Right forelimb (tissue), 1 donor: ENCODE measurements at places on chromosomes 12 and 14.
A peak's percentile ranks its signal among the peaks of the same experiment; 100 is the strongest.

GRCh38 chr14:23360496-23360895, 4.5 kb downstream of the EFS start:
- DNase-seq = peak; percentile 34

DNA sequence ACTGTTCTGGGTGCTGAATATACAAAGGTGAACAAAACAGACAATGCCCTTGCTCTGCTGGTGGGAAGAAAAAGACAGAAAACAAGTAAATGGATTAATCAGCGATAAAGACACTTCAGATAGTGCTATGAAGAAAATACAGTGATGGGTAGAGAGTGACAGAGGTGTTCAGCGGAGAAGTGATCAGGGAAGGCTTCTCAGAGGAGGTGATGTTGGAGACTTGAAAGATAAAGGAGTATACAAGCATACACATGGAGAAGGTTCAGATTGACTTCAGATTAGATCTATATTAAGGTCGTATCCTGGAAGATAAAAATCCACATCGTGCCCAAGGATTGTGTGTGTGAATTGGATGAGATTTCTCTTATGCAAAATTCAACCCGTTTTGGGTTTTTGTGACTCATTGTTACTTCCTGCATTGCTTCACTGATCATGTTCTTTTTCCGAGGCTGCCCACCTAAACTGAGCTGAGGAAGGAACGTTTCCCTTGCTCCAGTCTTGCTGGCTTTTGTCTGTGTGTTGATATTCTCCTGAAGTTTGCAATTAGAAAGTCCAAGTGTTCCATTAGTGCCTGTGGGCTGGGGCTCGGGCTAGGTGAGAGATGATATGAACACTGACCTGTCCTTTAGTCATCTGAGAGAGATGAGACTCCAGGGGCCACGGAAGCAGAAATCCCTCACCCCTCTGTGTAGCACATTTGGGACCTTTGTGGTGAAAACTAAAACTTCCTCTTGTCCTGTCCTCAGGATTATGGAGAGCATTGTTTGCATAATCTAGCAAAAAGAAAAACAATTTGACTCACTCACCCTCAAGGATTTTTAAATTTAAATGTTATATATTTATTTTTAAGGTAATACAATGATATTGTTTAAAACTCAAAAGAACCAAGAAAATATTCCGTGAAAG, 27.6 kb downstream of the PLXNC1 start:
- DNase-seq = no peak

DNA sequence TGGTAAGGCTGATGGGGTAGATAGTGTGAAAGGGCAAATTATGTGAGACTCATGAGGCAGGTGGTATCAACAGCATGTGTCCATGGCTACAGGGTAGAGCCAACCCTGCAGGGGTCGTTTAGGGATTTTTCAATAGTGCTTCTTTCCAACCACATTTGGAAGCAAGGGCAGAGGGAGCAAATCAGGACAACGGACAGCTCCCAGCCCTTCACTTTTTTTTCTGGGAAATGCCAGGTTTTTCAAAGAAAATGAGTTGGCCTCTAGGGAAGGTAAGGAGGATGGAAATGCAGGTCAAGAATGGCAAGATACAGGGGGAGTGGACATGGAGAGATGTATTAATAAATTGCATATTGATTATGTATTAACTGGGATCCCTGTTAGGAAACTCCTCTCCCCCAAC, 4.9 kb upstream of the CMA1 start:
- DNase-seq = no peak

DNA sequence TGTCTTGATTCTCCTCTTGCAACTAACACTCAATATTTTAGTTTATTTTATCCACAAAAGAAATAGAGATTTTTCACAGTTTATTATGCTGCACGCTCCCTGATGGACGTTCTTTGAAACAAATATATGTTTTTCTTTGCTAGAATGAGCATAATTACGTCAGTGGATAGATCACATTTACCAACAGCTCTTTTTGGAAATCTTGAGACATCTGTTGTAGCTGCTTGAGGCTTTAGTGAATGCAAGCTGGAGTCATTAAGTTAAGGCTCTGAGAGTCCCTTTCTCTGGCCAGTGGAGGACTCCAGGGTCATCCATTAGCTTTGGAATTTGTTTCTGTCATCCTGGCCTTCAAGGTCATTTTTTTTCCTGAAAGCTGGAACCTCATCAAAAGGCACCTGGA, 405.6 kb upstream of the TMEM132C start:
- no peak for DNase-seq

DNA sequence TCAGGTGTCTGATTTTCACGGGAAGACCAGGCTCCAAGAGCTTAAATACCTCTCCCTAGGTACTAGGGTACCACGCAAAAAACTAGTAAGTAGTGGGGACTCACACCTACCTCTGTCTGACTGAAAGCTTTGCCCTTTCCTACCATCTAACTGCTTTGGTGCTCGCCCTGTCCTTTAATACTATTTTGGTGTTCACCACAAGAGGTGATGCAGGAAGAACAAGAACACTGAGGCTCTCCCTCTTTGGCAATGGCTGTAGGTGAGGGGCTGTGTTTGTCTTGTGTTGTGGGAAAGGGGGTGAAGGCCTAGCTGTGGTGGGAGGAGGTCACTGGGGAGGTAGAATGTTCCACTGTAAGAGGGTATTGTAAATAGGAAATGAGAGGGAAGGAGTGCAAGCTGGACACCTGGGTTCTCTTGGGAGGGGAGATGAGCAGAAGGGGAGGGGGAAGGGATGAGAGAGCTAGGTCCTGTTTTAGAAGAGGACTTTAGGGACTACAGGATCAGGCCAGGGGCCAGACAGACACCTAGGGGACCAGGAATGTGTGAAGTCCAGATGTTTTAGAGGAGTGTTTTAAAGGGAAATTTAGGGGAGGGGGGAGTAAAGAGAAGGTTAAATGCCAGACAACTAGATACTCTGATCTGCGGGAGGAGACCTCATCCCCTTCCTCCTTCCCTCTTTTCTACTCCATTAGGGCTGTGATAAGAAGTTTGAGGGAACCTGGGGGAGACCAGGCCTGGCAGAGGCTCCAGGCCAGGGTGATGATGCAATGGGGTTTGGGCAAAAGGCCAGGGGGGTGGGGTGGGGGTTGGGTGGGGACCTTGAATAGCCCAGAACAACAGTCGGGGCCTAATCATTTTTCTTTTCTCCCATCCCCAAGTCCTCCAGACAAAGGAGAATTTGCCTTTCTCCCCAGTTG, 2.1 kb downstream of the ITGA5 start:
- no peak for DNase-seq

GRCh38 chr14:60211153-60211552, 37.9 kb upstream of the PPM1A start:
- DNase-seq = no peak

DNA sequence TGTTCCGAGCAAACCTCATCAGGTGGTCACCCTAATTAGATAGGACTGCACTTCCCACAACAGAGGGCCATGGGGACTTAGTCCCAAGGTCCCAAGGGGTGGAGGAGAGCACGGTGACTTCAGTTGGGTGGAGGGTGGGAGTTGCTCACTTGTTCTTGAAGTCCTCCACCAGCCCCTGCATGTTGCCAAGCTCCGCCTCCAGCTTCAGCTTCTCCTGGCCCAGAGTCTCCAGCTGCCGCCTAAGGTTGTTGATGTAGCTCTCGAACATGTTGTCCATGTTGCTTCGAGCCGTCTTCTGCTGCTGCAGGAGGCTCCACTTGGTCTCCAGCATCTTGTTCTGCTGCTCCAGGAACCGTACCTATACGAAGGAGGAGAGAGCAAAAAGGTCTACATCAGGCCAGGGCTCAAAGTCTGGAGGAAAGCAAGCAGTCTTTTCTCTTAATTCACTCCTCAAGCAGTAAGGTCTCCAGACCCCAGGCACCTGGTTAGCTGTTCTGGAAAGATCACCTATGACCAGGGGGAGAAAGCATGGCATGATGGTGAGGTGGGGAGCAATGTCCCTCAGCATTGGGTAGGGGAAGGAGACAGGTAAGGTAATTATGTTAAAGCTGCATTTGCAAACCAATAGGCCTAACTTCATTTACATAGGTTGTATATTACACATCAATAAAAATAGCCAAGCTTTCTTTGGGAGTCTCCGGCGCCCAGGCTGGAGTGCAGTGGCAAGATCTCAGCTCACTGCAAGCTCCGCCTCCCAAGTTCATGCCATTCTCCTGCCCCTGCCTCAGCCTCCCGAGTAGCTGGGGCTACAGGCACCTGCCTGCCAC, 2.9 kb downstream of the KRT8 start:
- DNase-seq = no peak

GRCh38 chr12:97404543-97404942, 58.1 kb upstream of the RMST start:
- no peak for DNase-seq

DNA sequence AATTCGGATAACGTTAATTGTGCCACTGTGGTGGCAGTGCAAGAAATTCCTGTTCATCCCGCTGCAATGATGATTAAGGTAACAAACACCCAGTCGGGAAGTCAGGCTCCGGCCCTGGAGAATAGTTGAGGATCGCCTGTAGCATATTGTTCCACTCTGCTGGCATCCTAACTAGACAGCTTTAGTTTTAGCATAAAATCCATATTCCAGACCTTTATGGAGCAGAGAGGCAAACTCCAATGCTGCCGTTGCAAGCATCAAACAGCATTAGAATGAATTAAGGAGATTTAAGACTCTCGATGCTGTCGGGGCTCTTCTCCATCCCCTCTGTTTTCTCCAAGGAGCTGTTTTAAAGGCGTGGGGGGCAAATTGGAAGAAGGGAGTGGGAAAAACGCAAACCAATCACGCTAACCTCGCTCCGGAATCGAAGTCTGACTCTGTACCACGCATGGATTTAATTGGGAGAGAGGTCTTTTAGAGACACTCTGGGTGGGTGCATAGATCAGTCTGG, 660.4 kb downstream of the VRK1 start:
- DNase-seq = no peak

- no peak for DNase-seq
These were observed 41.1 kb downstream of the BBS10 start for GRCh38 chr12:76307083-76307482.

DNA sequence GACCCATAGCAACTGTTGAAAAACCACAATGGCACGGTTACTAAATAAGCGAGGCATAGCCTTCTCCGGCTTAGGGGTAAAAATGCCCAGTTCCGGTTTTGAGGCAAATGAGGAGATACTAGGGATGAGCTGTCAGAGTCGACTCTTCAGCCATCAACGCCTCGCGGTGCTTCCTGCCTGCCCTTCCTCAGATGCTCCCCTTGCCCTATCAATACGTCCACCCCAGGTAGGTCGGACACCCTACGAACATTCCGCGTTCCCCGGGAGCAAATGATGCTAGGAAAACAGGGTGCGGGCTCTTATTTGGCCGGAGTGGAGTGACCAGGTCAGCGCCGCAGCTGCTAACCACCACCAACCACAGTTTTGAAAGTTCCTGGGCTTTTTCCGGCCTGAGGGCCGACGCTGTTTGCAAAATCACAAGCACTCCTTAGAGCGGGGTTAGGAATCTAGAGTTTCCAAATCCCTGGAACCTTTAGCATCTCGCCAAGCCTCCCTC, 1.2 kb downstream of the SRSF9 start:
- peak; percentile 57 for DNase-seq

DNA sequence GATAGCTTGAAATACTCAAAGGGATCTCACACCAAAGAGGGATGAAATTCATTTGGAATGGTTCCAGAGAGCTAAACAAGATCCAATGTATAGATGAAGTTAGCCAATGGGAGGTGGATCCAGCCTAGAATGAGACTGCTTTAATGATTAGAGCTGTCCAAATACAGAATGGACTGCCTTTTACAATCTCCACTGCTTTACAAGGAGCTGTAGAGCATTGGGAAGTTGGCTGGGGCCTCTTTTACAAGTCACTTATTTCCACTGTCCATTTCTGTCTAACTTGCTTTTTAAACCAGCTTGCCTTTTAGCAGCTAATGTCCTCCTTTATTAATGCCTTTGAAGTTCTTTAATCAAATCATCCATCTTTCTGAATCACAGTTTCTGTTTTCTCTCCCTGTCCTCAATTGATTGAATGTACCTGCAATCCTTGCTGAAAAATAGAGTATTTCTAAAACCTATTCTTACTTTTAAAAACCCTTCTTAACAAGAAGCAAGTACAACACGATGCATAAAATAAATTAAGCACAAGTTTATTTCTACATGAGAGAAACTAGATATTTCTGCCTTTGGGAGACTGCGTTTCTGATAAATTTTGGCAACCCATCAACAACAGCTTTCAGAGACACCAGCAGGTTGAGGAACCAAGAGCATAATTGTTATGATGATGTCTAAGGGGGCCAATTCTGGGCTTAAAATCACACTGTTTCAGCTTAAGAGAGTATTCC, 3.4 kb upstream of the ATP2A2 start:
- no peak for DNase-seq

DNA sequence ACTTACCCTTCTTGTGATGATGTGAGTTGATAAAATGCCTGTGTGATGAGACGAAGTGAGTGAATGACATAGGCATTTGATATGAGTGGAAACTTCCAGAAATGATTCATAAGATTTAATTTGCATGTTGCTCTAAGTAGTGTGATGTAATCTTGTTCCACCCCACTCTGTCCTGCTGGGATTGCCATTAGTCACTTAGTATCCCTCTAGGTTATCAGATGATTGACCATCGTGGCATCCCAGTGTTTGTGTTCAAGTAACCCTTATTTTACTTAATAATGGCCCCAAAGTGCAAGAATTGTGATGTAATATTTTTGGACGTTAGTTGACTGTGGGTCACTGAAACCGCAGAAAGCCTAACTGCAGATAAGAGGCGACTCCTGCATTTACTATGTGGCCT, 214.4 kb upstream of the DIO2 start:
- no peak for DNase-seq

GRCh38 chr12:113329022-113329790, 5.7 kb downstream of the SLC8B1 start:
- no peak for DNase-seq

DNA sequence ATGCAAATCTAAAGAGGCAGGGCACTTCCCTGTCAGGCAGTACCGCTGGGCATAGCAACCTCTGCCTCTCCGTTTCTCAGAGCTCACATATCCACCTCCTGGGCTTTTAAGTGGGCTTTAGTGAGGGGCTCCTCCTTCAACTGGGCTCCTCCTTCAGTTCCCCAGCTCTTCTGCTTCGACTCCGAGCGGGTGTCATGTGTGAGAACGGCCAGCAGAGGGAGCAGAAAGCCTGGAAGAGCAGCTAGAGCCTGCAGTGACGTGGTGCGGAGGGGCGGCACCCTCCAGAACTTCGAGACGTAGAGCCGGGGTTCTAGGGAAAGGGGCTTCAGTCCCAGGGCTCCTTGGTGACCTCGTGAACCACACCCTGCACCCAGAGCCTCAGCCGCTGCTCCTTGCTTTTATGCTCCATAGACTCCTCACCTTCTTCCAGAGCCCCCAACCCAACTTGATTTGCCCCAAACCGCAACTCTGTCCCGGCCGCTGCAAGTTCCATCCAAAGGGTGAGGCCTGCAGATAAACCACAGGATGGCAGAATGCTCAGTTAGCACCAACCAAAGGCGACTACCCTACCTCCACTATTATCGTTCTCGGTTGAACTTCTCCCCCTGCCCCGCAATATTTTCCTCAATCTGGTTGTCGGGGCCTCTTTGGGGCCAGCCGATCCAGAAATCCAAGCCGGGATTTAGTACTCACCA, 383 bp upstream of the GLI1 start:
- DNase-seq = peak; percentile 97
